Colonic mucosa (tissue), 4 donors: ENCODE measurements at places on chromosomes 5 and 9. TPM values are rescaled to one million over a fixed set of nuclear protein-coding genes. Genes with fewer than 3 reads are reported as not detected.

GRCh38 chr9:36939655-36940499 lies 94.2 kb downstream of the PAX5 start:
- no peaks in the 10 kb centered on the region for H3K27me3 ChIP-seq
- no peak overlapping the region for H3K4me3 ChIP-seq
- H3K36me3 ChIP-seq: no peaks in the 10 kb centered on the region

DNA sequence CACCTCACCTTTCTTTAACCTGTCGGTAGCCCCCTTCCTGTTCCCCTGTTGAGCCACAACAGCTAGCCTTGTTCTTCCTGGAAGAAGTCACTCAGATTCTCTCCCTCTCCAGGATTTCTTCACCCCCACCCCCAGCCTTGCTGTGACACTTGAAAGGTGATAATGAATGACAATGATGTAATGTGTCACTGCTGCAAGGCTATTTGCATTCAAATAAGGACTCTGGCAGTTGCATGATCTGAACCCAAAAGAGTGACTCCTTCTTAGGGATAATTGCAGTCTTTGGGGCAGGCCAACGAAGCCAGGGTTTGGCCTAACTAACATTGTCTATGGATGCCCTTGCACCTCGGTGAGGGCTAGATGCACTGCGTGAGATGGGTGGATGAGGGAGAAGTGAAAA lies 154.4 kb upstream of the CLINT1 start:
- no peaks in the 10 kb centered on the region for H3K4me1 ChIP-seq
- H3K4me3 ChIP-seq: no peak overlapping the region
- DNase-seq: no peak
- H3K36me3 ChIP-seq: no peaks in the 10 kb centered on the region
- H3K27ac ChIP-seq: no peak overlapping the region

ARHGEF37 gene
- 11.9 TPM for total RNA-seq

DNA sequence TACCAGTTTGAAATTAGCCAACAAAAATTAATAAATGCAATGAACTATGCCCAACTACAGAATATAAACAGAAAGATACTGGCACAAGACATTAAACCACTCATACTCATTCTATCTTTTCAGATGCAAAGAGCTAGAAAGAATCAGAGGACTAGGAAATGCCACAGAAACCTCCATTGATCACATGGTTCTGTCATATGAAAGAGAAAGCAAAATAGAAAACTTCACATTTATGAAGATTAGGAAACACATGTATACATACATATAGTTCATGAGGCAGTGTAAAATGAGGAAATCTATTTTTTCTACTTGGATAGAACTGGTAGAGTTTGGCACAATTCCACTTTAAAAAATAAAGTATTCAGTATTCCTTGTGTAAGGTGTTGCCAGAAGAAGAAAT lies 275.1 kb upstream of the PTGER4 start:
- H3K4me3 ChIP-seq: no peak overlapping the region
- peak overlapping the region; percentile 3 for H3K27ac ChIP-seq
- H3K4me1 ChIP-seq: no peaks in the 10 kb centered on the region
- H3K27me3 ChIP-seq: no peaks in the 10 kb centered on the region

SHOC1 gene
- not detected for total RNA-seq

SHISAL2B gene
- not detected for total RNA-seq

DNA sequence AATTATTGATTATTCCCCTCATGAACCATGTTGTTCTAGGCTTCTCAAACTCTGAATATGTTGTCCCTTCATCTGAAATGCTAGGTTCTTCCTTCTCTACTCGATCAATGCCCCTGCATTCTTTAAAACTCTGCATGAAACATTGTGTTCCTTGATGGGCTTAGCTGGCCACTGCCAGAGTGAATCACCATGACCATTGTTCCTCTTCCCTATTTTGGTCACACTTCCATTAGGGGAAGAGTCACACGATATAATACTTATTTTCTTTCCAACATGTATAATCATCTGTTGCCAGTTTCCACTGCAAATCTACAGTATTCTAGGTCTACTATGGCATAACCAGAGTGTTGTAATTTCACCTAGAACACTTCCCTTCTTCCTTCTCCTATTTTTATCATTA lies 247.9 kb downstream of the TRPM3 start:
- H3K27ac ChIP-seq: no peak overlapping the region
- no peak for DNase-seq
- H3K27me3 ChIP-seq: no peaks in the 10 kb centered on the region
- H3K36me3 ChIP-seq: no peaks in the 10 kb centered on the region

LCN12 gene
- total RNA-seq: 6.5 TPM
